ENCODE measurements at places on chromosomes 6 and 20.

DNA sequence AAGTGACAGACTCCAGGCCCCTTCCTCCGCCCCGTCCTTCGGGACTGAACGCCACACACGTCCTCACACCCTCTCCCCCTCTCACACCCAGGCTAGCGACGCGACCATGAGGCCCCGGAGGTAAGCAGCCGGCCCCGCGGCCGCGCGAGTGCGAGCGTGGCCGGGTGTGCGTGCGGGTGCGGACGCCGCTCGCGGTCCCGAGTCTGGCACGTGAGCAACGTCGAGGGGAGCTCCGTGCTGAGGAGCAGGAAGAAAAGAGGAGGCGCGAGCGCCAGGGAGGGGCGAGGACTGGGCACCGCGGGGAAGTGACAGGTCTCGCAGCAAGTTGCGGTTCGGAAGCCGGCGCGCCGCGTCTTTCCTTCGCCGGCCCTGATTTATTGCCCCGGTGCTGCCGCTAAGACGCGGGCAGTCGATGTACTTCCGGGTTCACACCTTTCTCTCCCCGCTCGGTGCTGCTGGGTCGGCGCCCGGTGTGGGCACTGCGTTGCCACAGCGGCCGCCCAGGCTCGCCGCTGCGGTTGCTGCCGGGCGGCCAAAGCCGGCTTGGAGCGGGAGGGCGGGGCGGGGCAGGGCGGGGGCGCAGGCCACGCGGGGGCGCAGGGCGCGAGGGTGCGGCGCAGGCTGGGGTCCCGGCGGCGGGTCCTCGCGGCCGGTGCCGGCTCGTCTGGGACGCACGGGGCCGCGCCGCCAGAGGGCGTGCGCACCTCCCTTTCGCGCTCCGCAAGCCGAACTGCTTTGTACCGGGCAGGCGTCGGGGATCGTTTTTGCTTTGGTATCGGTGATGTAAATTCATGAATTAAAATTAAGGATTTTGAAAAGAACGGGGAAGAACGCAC lies 15.8 kb upstream of the LIN28B start:
- no peak for DNase-seq

- DNase-seq = no peak
Observed at GRCh38 chr6:70370496-70370895, 42.8 kb upstream of the FAM135A start.

DNA sequence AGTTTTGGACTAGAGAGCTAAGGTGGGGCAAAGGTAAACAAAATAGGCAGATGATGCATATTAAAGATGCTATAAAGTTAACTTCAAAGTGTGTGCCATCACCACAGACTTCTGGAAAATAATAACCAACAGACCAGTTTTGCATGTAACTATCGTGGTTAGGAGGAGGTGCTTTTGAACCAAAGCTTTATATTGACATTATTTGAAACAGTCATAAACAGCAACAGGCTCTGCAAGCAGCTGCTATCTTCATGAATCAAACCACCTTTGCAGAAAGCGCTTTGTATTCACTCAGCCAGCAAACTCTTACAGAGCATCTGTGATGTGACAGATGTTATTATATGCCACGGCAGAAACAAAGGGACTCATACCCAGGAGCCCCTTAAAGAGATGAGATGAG lies 81.9 kb downstream of the CRYBG1 start:
- no peak for DNase-seq

- no peak for DNase-seq
Observed at GRCh38 chr6:34517966-34518365, 38.2 kb downstream of the SPDEF start.

GRCh38 chr6:139509167-139509566 lies 134.7 kb upstream of the CITED2 start:
- DNase-seq = no peak

DNA sequence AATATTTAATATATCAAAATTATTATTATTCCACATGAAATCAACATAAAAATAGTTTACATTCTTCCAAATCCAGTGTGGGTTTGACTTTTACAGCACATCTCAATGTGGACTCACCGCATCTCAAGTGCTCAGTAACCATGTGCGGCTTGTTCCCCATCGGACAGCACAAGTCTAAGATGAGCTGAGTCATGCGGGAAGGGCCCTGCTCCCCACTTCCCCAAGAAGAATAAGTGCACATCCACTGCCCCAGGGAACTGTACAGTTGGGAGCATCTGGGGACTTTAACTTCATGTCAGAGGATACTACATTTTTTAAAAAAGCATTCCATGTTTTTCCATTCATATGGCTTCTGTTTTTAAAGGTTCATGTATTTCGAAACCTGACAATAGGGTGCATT lies 325.6 kb downstream of the BTBD3 start:
- no peak for DNase-seq

- no peak for DNase-seq
Observed at GRCh38 chr6:110529907-110530306, 53.5 kb upstream of the SLC22A16 start.

DNA sequence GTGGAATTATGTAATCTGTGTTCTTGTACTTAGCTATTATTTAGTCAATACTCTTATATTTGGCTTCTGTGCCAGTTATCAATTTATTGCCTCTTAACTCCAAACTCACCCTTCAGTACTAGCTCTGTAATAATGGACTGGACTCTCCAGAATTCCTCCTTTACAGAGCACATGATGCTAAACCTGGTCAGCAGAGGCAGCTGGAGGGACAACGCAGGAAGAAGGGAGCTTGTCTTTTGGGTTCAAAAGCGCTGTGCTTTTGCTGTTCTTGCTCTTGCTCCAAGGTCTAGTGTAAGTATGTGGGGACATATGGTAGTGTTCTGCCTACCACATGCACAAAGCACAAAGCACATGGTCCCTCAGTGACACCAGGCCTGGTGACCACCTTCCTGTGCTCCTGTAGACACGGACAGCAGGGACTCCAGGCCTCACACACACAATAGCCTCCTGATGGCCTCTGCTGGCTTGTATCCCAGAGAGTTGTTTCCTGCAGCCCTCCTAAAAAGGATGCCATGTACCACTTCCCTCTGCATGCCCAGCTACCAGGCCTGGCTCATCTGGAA lies 46.1 kb downstream of the CHD6 start:
- DNase-seq = no peak

Data from stimulated activated CD4-positive, alpha-beta T cell treated with anti-CD3 and anti-CD28 coated beads, Interleukin-1b, Interleukin-23, amount 100 ng/mL, for 1 hour (primary cell).